Hepatocyte (in vitro differentiated cells): ENCODE measurements at places on chromosomes 11 and 22. TPM values are rescaled to one million over a fixed set of nuclear protein-coding genes. Genes with fewer than 3 reads are reported as not detected.

DNA sequence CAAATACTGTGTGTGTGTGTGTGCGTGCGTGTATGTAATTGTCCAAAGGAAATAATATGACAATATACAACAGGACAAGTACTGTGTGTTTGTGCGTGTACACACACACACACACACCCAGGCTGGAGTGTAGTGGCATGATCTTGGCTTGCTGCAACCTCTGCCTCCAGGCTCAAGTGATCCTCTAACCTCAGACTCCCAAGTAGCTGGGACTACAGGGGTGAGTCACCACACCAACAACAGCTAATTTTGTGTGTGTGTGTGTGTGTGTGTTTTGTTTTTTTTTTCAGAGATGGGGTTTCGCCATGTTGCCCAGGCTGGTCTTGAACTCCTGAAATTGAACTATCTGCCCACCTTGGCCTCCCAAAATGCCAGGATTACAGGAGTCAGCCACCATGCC, 61.5 kb downstream of the NUP98 start:
- H3K36me3 ChIP-seq: peaks cover 3% of the 10 kb centered on the region
- H3K4me1 ChIP-seq: no peaks in the 10 kb centered on the region
- DNase-seq: no peak
- no peak overlapping the region for H3K27ac ChIP-seq
- H3K27me3 ChIP-seq: no peaks in the 10 kb centered on the region

GRCh38 chr22:46069521-46070214, 80.7 kb upstream of the PPARA start:
- peaks cover 66% of the 10 kb centered on the region for H3K27me3 ChIP-seq
- H3K36me3 ChIP-seq: no peaks in the 10 kb centered on the region
- H3K27ac ChIP-seq: peak overlapping the region; percentile 84
- no peak for DNase-seq

GRCh38 chr11:65833297-65834030, at the start of gene SNX32:
TSS of gene SNX32 (plus strand) at chr11:65833963. CDS start at chr11:65834066, 103 bp downstream.
- H3K4me1 ChIP-seq: peaks cover 6% of the 10 kb centered on the region
- peak within 1 kb of the TSS; percentile 45 for H3K4me3 ChIP-seq
- H3K27ac ChIP-seq: peak within 1 kb of the TSS; percentile 19
- H3K27me3 ChIP-seq: no peaks in the 10 kb centered on the region
- no peaks in the 10 kb centered on the region for H3K36me3 ChIP-seq

- H3K36me3 ChIP-seq: no peaks in the 10 kb centered on the region
- DNase-seq: peak; percentile 39
- H3K27me3 ChIP-seq: no peaks in the 10 kb centered on the region
- no peak overlapping the region for H3K27ac ChIP-seq
- H3K4me3 ChIP-seq: no peak overlapping the region
- no peaks in the 10 kb centered on the region for H3K4me1 ChIP-seq
These were observed 51.8 kb downstream of the GALNT18 start for GRCh38 chr11:11569936-11570491.

- no peaks in the 10 kb centered on the region for H3K36me3 ChIP-seq
- no peak for DNase-seq
- H3K4me3 ChIP-seq: no peak overlapping the region
- H3K27ac ChIP-seq: peak overlapping the region; percentile 58
- peaks cover 10% of the 10 kb centered on the region for H3K4me1 ChIP-seq
- no peaks in the 10 kb centered on the region for H3K27me3 ChIP-seq
These were observed 56.8 kb downstream of the RPL27A start for GRCh38 chr11:8739309-8739793.

- no peak overlapping the region for H3K27ac ChIP-seq
- H3K4me3 ChIP-seq: no peak overlapping the region
- no peaks in the 10 kb centered on the region for H3K27me3 ChIP-seq
- H3K36me3 ChIP-seq: no peaks in the 10 kb centered on the region
- no peaks in the 10 kb centered on the region for H3K4me1 ChIP-seq
These were observed 89.3 kb downstream of the BCR start for GRCh38 chr22:23269441-23270211.

GRCh38 chr11:61814247-61814957, 2.4 kb downstream of the FADS1 start:
- peak overlapping the region; percentile 21 for H3K4me3 ChIP-seq
- H3K4me1 ChIP-seq: peaks cover 17% of the 10 kb centered on the region
- DNase-seq: peak; percentile 41
- H3K36me3 ChIP-seq: no peaks in the 10 kb centered on the region
- no peaks in the 10 kb centered on the region for H3K27me3 ChIP-seq
- peak overlapping the region; percentile 97 for H3K27ac ChIP-seq

Gene MAPK8IP1
- 5.2 and 7.6 TPM in 2 replicates for total RNA-seq

Gene ARHGAP20
- total RNA-seq: 2.6 and 4.8 TPM in 2 replicates

GRCh38 chr11:47398011-47398410, 10.4 kb upstream of the SLC39A13 start:
- H3K36me3 ChIP-seq: no peaks in the 10 kb centered on the region
- no peaks in the 10 kb centered on the region for H3K27me3 ChIP-seq
- H3K4me1 ChIP-seq: peaks cover 6% of the 10 kb centered on the region
- H3K27ac ChIP-seq: no peak overlapping the region

DNA sequence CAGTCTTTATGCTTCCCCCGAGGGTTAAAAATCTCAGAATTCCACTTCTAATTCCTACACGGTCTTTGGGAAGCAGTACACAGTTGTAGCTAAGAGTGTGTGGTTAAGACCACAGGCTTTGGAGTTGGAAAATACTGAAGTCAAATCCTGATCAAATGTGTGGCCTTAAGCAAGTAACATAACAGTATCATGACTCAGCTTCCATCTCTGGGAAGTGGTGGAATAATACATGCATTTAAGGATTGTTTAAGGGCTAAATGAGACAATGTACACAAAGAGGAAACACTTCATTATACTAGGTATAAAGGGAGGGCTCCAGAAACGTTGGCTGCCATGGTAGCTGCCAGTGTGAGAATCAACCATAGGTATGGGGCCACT, 71.5 kb downstream of the FAT3 start:
- no peaks in the 10 kb centered on the region for H3K27me3 ChIP-seq
- DNase-seq: no peak
- H3K4me1 ChIP-seq: peaks cover 16% of the 10 kb centered on the region
- H3K27ac ChIP-seq: peak overlapping the region; percentile 73
- no peaks in the 10 kb centered on the region for H3K36me3 ChIP-seq
